ENCODE measurements at places on chromosomes 4 and X.

DNA sequence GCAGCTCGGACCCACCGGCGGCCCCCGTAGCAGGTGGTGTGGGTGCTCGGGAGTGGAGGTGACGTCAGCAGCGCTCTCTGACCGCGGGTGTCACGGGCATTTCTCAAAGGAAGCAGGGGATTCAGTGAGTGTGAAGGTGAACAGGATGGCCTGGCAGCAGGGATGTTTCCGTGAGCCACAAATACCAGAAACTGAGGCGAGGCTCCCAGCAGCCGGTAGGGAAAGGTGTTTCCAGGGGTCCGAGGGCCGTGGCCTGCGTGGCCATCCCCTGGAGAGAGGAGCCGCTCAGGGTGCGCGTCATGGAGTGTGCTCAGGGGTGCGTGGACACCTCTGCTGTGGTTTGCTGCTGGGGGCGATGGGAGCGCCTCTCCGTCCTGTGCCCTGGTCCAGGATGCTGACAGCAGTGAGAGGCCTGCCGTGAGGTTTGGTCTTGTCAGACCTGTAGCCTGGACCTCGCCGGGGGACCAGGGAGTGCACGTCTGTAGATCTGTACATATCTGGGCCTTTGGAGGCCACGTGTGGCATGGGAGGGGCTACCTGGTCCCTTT lies 10.2 kb upstream of the HGFAC start:
- no peak overlapping the region for H3K4me3 ChIP-seq
- no peaks in the 10 kb centered on the region for H3K4me1 ChIP-seq
- no peaks in the 10 kb centered on the region for H3K36me3 ChIP-seq
- H3K27ac ChIP-seq: no peak overlapping the region
- no peak for DNase-seq

DNA sequence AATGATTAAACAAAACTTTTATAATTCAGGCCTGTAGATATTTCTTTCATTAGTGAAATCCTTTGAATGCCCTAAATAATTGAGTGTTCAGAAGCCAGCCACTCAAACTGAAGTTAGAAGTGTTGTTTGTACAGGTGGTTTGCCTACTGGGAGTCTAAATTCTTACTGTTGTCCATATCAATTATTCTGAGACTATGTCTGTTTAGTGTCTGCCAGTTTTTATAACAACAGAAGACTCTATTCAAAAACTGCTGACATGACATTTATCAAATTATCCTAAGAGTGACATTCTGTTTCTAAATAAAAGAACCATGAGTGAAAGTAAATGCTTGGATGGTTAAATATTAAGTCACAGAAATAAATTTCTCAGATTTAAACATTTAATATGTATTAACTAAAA lies 375.1 kb downstream of the FAT4 start:
- H3K4me3 ChIP-seq: no peak overlapping the region
- no peaks in the 10 kb centered on the region for H3K36me3 ChIP-seq
- H3K4me1 ChIP-seq: no peaks in the 10 kb centered on the region
- no peak for DNase-seq
- H3K27me3 ChIP-seq: no peaks in the 10 kb centered on the region
- H3K27ac ChIP-seq: no peak overlapping the region

- no peaks in the 10 kb centered on the region for H3K36me3 ChIP-seq
These were observed 10.1 kb downstream of the GDPD2 start for GRCh38 chrX:70432936-70433847.

DNA sequence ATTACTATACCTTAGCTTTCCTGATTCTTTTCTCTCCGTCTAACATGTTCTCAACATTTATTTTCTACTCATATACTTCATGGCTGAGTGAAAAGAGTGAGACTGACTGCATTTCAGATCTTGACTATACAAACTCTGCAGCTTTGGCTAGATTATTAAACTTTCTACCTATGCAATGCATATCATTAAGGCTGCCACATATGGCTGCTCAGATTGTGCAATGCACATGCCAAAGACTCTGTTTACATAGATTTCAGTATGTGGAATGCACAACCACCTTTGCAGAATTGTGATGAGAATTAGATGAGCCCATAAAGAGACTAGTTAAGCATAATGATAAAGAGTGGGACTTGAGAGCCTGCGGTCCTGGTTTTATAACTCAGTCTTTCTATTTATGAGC lies 196.5 kb downstream of the BMPR1B start:
- no peak overlapping the region for H3K4me3 ChIP-seq
- H3K36me3 ChIP-seq: no peaks in the 10 kb centered on the region
- H3K27ac ChIP-seq: no peak overlapping the region
- no peaks in the 10 kb centered on the region for H3K4me1 ChIP-seq
- no peak for DNase-seq

GRCh38 chr4:177047851-177048174 lies 255.1 kb upstream of the VEGFC start:
- H3K27ac ChIP-seq: no peak overlapping the region
- no peaks in the 10 kb centered on the region for H3K36me3 ChIP-seq
- no peak overlapping the region for H3K4me3 ChIP-seq
- H3K4me1 ChIP-seq: no peaks in the 10 kb centered on the region

- no peaks in the 10 kb centered on the region for H3K36me3 ChIP-seq
- DNase-seq: no peak
- no peaks in the 10 kb centered on the region for H3K27me3 ChIP-seq
- no peak overlapping the region for H3K27ac ChIP-seq
- H3K4me3 ChIP-seq: no peak overlapping the region
These were observed 89.1 kb upstream of the TSPAN5 start for GRCh38 chr4:98747393-98748091.

Data from GM12878 (cell line).